Epithelial cell of umbilical artery (primary cell): ENCODE measurements at places on chromosomes 16 and 17. TPM values are rescaled to one million over a fixed set of nuclear protein-coding genes. Genes with fewer than 3 reads are reported as not detected.

Gene CD300LG
- total RNA-seq: not detected in 2 replicates

Gene APOBR
- total RNA-seq: not detected in 2 replicates

Gene ASGR1
- 5.5 and 9.1 TPM in 2 replicates for total RNA-seq

Gene YPEL2
- 60.1 and 85.0 TPM in 2 replicates for total RNA-seq

Gene KIF2B
- not detected in 2 replicates for total RNA-seq

Gene GNG13
- total RNA-seq: not detected in 2 replicates

Gene ABCA10
- total RNA-seq: 0.32 and 1.1 TPM in 2 replicates

Gene SRCIN1
- total RNA-seq: 0.32 TPM in 1 of 2 replicates, not detected in the other

Gene KRTAP17-1
- total RNA-seq: not detected in 2 replicates

Gene FBXL16
- 0.32 TPM in 1 of 2 replicates, not detected in the other for total RNA-seq

Gene SRL
- total RNA-seq: under 0.01 and 0.15 TPM in 2 replicates

Gene KCNJ18
- total RNA-seq: not detected in 2 replicates

Gene PABPN1L
- not detected in 2 replicates for total RNA-seq

Gene SAMD14
- 4.2 and 4.6 TPM in 2 replicates for total RNA-seq

Gene FA2H
- not detected in 2 replicates for total RNA-seq

Gene CTRB1
- not detected in 2 replicates for total RNA-seq

Gene SLC9A5
- 0.30 and 0.97 TPM in 2 replicates for total RNA-seq

Gene DNASE1
- total RNA-seq: 5.8 and 12.2 TPM in 2 replicates

Gene CDR2L
- 13.4 and 18.8 TPM in 2 replicates for total RNA-seq

Gene SOST
- not detected in 2 replicates for total RNA-seq

Gene SLC35G6
- not detected in 2 replicates for total RNA-seq

Gene PRR35
- under 0.01 TPM in 1 of 2 replicates, not detected in the other for total RNA-seq

Gene NPIPB9
- total RNA-seq: 1.6 and 1.7 TPM in 2 replicates

Gene RTN4RL1
- not detected in 2 replicates for total RNA-seq

Gene IL32
- 41.9 and 78.6 TPM in 2 replicates for total RNA-seq

Gene NHLRC4
- total RNA-seq: 1.6 and 2.0 TPM in 2 replicates

Gene ITGA2B
- under 0.01 and 0.46 TPM in 2 replicates for total RNA-seq

Gene LPO
- not detected in 2 replicates for total RNA-seq

Gene NME1
- total RNA-seq: 230 and 303 TPM in 2 replicates

Gene MT2A
- total RNA-seq: 12.8 and 46.1 TPM in 2 replicates

Gene PLLP
- total RNA-seq: 1.9 and 7.1 TPM in 2 replicates

Gene PIRT
- total RNA-seq: not detected in 2 replicates

Gene ABCC11
- total RNA-seq: not detected in 2 replicates

Gene ADAD2
- total RNA-seq: not detected in 2 replicates

Gene ZG16
- under 0.01 TPM in 1 of 2 replicates, not detected in the other for total RNA-seq

Gene NETO2
- total RNA-seq: 31.2 and 33.7 TPM in 2 replicates

Gene CACNA1H
- total RNA-seq: under 0.01 and 0.15 TPM in 2 replicates

Gene TBC1D3C
- total RNA-seq: 0.32 TPM in 1 of 2 replicates, not detected in the other

Gene CYBA
- total RNA-seq: 27.1 and 97.4 TPM in 2 replicates

Gene KRTAP2-1
- not detected in 2 replicates for total RNA-seq
